NCI-H1105 treated with DMSO at 0.1 percent for 48 hours (cell line): ENCODE measurements at places on chromosomes 5 and 9.

DNA sequence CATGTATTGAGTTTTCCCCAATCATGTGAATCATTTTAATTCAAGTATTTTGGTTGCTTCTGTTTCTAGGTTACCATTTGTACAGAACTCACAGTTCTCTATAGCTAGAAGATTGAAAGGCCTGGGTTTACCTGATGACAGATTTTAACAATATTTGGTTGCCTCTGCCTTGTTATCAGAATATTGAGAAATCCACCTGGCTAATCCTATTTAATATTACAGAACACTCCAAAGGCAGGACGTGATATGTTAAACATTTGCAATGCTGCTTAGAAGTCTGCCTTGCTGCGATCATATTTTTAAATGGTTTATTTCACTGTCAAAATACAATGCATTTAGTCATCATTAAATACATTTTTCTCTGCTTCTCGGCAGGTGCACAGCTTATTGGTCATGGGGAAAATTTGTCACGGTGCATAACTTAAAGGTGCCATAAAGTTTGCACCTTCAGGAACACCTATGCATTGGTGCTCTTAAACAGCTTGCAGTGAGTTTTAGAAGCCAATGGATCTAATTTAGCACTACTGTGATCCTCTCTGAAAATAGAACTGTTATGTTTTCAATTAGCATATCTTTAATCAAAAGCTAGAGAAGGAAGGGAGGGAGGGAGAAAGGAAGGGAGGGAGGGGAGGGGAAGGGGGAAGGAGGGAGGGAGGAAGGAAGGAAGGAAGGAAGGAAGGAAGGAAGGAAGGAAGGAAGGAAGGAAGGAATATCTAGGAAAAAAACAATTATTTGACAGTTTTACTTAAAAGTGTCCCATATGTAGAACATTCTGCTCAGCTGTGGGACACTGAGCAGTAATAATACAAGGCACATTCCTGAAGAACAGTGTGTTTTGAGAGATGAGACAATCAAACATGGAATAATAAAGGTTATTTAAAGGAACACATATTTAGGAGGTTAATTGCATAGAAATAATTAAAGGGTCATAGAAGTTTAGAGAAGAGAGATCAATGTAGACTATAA is 15.5 kb upstream of the DAPK1 start:
- no peak for DNase-seq

DNA sequence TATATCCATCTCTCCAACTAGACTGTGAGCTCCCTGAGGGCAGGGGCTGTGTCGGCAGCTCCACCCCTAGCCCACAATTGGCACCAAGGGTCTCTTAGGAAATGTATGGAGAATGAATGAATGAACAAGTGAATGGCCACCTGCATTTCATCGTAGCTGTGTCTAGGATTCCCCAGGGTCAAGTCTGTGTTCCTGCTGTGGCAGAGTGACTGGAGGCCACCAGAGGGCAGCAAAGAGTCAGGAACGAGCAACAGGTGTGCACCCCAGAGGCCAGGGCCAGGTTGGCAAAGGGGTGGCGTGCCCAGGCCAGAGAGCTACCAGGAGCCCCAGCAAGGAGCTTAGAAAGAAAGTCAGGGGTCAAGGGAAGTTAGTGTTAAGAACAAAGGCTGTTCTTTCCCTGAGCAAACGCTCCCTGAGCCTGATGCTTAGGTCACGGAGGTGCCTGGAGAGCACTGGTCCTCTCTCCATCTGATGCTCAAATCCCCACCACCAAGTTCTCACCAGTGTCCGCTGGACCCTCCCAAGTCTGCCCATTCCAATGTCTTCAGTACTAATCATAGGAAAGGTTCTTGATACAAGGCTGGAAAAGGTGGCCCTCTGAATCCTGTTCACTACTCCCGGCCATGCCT is 160.7 kb downstream of the PAX5 start:
- no peak for DNase-seq

GRCh38 chr5:37900692-37901091 is 60.9 kb upstream of the GDNF start:
- no peak for DNase-seq

DNA sequence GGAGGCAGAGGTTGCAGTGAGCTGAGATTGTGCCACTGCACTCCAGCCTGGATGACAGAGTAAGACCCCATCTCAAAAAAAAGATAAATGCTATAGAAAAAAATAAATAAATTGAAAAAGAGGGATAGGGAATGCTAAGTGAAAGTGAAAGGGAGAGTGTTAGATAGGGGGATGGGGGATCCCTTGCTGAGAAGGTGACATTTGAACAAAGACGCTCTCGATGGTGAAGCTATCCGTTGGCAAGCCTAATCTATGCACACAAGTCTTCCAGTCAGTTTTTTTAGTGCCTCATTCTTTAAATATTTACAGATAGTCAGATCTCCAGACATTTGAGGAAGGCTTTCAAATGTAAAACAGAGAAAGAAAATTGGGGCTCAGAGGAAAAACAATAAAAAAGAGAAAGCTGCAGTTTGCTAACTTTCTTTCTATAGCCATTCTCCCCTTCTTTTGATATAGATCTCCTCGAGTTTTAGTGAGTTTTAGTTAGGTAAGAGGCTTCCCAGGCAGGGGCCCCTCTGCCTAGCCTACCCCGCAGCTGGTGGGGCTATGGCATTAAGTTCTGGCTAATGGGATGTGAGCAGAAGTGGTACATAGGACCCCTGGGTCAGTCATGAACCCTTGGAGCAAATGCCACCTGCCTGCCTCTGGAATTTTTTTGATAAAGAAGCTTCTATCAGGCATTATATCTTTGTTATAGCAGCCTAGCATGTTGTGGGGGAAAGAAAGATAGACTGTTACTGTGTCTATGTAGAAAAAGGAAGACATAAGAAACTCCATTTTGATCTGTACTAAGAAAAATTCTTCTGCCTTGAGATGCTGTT is 12.0 kb downstream of the GLRX start:
- no peak for DNase-seq

DNA sequence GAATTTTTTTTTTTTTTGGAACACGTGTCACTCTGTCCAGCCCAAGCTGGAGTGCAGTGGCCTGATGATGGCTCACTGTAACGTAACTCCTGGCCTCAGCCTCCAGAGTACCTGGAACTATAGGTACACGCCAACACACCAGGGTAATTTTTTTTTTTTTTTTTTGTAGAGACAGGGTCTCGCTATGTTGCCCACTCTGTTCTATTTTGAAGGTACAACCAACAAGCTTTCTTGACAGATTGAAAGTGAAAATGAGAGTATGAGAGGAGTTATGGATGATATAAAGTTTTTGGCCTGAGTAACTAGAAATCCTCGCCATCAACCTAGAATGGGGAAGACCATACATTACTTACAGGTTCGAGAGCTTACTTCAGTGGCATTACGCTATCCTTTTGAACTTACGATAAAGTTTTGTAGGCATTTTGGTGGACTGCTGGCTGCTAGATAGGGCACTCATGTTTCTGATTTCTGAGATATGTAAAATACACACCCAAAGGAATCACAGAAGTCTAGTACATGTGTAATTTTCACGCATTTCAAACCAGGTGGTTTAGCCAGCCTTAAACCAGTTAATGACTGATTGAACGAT is 806 bp upstream of the CDC42SE2 start:
- no peak for DNase-seq

GRCh38 chr5:74266836-74267235 is 373.7 kb downstream of the ENC1 start:
- DNase-seq: no peak
